Pancreas (tissue), 10 donors: ENCODE measurements at places on chromosomes 5 and 9. TPM values are rescaled to one million over a fixed set of nuclear protein-coding genes. Genes with fewer than 3 reads are reported as not detected.

DNA sequence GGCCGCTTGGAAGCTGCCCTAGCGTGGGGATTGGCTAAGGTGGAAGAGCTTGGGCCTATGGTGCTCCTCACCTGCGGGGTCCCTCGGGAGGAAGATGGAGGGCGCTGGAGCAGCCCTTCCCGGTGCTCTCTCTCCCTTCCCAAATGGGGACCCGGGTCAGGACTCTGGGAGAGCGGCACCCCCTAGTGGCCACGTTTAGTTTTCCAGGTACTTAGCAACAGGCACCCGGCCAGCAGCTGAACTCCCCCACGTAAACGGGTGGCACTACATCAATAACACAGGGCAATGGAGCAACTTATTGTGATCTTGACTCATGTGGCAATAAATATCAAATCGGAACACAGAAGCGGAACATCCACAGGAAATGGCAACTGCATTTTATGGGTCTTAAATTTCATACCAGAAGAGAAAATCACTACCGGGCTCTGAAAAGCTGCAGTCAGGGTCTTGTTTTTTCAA lies 316.6 kb downstream of the AGTPBP1 start:
- peak; percentile 25 for DNase-seq

- no peak for DNase-seq
These were observed 11.2 kb upstream of the JAK2 start for GRCh38 chr9:4973902-4974301.

DNA sequence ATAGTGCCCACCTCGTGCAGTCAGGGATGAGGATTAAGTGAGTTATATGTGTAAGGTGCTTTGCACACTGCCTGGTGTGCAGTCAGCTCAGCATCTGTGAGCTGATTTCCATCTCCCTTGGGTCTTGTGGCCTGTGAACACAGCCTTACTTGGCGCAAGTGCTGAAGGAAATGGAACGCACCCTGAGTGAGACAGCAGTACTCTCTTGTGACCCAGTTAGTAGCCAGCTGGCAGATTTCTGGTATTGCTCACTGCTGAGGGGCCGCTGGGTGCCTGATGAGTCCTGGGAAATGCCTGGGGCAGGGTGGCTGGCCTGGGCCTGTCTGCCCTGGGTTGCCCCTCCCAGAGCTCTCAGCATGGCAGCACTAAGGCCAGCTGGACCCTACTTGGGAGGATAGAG lies 90.9 kb upstream of the BOD1 start:
- peak; percentile 50 for DNase-seq

DNA sequence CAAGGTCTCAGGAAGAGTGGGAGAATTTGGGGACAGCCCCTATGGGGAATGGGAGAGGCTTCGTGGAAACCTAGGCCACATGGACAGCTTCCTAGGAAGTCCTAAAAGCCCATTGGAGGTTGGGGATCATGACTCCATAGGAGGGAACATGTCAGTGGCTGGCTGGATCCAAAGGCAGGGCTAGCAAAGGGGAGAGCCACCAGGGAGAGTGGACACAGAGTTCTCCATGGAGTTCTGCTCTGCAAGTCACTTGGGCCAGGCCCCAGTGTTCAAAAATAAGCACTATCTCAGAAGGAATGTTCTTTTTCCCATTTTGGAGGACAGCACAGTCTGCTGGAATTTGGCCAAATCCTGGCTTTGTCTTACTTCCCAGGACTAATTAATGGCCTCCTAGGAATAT lies 140.6 kb upstream of the RAD23B start:
- no peak for DNase-seq

DNA sequence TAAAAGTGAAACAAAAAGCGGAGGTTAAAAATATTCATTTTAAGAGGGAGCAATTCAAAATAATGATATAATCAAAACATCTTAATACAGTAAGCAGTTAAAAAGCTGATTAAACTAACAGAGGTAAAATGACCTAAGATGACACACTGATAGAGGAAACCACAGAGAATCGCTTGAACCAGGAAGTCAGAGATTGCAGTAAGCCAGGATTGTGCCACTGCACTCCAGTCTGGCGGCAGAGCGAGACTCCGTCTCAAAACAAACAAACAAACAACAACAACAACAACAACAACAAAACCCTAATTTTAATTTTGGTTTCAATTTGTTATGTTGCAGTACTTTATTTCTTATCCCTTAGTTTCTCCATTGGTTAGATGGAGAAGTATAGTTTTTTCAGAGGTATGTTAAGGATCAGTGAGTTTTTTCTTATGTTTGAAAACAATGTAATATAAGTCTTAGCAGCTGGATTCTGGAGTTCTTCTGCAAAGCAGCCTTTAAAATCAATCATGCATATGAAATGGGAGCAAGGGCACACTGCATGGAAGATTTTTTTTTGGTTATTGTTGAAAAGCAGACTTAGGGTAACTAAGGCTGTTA lies 58.5 kb downstream of the MLANA start:
- DNase-seq = no peak

- DNase-seq = no peak
These were observed 413.5 kb downstream of the PLK2 start for GRCh38 chr5:58046371-58046770.

GRCh38 chr9:104869811-104870210 lies 58.1 kb downstream of the ABCA1 start:
- no peak for DNase-seq

- DNase-seq = no peak
These were observed 9.3 kb upstream of the OTULIN start for GRCh38 chr5:14655146-14655741.

- DNase-seq = no peak
These were observed 852 bp downstream of the IL9 start for GRCh38 chr5:135894789-135895188.

DNA sequence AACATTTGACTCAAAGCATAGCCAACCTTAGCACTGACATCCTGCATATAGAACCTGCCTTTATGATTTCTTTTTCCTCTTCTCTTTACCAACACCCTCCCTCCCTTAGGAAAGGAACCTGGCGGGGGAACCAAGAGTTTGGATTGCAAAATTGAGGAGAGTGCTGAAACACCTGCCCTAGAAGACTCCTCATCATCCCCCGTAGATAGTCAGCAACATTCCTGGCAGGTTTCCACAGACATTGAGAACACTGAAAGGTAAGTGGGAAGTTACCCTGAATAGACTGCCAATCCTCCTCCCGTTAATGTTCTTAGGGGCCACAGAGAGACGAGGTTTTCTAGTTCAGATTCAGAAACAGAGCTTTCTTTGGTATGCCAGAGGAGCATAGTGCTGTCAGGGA lies 88.8 kb downstream of the RGS7BP start:
- no peak for DNase-seq

GRCh38 chr5:132788990-132789886 lies 12.2 kb upstream of the SEPTIN8 start:
- no peak for DNase-seq

DNA sequence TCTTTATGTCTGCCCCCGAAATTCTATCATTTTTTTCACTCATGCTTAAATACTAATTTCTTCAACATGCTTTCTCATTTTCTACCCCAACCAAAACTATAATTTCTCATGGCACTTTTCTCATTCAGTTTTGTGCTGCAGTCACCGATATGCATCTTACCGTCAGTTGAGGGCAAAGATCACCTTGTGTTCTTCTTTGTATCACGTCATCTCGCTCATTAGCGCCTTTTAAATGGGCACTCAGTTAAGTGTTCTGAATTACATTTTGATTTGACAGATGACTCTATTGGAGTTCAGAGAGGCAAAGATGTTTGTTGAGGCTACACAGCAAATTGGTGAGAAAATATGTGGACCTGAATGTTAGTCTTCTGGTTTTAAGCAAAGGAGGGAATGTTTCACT lies 211.7 kb upstream of the GLRA1 start:
- no peak for DNase-seq

DNA sequence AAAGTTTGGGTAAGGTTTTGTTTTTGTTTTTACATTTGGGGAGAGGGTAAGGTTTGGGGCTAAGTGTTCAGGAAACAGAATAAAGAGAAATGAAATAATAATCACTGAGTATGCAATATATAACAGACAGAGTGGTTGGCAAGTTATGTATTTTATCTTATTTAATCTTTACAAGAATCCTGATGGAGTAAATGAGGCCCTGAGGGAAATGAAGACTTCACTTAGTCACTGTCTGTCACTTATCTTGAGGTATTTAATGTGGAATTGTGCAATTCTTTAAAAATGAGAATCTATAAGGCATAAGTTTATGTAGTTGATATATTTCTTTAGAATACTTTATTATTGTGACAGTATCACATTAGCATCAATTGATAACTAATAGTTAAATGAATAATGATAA lies 48.1 kb downstream of the TEK start:
- DNase-seq = no peak

DNA sequence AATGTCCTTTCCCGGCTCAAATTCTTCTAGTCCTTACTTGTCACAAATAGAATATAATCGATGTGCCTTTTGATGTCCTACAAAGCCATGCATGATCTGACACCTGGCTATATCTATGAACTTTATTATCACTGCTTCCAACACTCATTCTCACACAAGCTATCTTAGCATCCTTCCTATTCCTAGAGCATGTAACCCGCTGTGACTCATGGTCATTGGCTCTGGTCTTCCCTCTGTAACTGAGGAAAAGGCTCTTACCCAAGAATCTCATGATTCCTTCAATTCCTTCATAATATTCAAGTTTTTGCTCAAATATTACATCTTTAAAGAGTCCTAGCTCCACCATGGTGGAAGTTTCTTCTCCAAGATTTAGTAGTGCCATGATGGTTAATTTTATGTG lies 480.0 kb upstream of the PAPPA start:
- DNase-seq = no peak

- no peak for DNase-seq
These were observed 11.1 kb upstream of the PPP1R2B start for GRCh38 chr5:156838961-156839360.

- no peak for DNase-seq
These were observed 87.1 kb downstream of the SETX start for GRCh38 chr9:132267660-132268059.

DNA sequence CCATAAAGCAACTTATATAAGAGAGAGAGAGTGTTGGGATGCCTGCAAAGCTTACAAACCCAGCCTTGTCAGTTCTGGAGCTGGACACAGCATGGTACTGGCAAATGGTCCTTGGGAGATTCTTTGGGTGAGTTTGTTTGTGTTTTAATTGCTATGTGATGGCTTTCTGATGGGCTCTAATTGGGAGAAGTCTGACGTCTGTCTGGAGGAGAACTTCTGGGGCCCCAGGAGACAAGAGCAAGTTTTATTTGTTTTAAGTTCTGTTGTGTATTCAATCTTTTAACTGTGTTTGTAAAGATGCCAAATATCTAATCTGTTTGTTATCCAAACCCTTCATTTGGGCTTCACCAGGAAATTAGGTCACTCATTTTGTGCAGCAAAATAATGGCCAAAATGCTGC lies 50.3 kb upstream of the AFAP1L1 start:
- DNase-seq = no peak

DNA sequence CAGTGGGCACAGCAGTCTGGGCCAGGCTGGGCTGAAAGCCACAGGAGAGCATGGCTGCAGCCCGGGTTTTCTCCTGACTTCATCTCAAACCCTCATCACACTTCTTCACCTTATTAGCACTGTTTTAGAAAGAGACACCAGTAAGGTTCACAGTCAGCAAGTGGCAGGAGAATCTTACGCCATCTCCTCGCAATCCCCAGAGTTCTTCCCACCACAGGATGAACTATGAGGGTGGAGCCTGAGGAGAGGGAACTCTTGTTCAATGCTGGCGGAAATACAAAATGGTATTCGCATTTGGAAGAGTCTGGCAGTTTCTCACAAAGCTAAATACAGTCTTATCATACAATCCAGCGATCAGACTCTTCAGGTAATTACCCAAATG lies 14.7 kb downstream of the BICD2 start:
- DNase-seq = no peak

DNA sequence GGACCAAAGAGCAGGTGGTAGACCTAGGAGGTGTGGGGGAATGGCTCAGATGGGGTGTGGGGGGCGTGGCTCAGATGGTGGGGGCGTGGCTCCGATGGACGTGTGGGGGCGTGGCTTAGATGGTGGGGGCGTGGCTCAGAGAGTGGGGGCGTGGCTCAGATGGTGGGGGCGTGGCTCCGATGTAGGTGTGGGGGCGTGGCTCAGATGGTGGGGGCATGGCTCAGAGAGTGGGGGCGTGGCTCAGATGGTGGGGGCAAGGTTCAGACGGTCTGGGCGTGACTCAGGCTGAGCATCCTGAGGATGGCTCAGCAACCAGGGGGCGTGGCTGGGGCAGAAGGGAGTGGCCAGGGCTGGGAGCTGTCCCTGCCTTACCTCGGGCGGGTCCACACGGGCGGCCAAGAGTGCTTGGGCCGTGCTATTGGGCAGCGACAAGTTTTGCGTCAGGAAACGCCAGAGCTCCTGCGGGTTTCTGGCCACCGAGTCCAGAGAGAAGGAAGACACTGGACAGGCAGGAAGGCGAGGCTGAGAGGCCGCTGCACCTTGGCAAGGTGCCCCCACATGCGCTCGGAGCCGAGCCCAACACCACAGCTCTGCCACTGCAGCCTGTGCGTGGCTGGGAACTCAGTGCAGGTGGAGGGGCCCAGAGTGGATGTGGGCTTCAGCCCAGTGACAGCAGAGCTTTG lies 5.9 kb downstream of the ABCA2 start:
- no peak for DNase-seq

DNA sequence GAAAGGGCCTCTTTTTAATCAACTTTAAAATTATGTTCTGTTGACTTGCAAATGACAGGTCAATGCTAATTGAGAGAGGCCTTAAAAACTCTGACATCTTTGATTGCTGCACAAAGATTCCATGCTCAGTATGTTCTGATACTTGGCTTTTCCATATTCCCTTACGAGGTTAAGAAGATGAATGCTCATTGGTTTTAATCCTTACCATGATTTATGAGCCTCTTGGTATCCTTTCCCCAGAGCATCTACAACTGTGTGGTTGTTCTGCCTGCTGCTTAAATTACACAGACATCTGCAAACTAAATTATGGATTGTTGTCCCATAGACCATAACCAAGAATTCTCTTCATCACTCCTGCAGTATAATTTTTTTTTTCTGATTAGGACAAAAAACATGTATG lies 352.6 kb downstream of the CDH12 start:
- no peak for DNase-seq

- DNase-seq = no peak
These were observed 279.1 kb upstream of the IL12B start for GRCh38 chr5:159609359-159609758.

The JAKMIP2 gene
- 0.19 TPM for total RNA-seq

The SPINK9 gene
- not detected for total RNA-seq

The ST8SIA4 gene
- 0.51 TPM for total RNA-seq

The ZNF169 gene
- 3.0 TPM for total RNA-seq

The CDC14B gene
- 13.5 TPM for total RNA-seq

The IRX1 gene
- 0.38 TPM for total RNA-seq

The PCDH12 gene
- 1.7 TPM for total RNA-seq

The PCDHGB4 gene
- total RNA-seq = 2.0 TPM

The C5orf58 gene
- not detected for total RNA-seq

The CORO2A gene
- total RNA-seq = 0.20 TPM

The AGXT2 gene
- not detected for total RNA-seq

The TLR4 gene
- total RNA-seq = 1.2 TPM

The IDNK gene
- total RNA-seq = 3.7 TPM
